Lower lobe of right lung (tissue), 2 donors: ENCODE measurements at places on chromosomes 7 and 10. TPM values are rescaled to one million over a fixed set of nuclear protein-coding genes. Genes with fewer than 3 reads are reported as not detected.

GRCh38 chr10:132292287-132293200 is 15.2 kb downstream of the STK32C start:
- peak; percentile 34 for DNase-seq

The LMTK2 gene
- 24.5 TPM for total RNA-seq

GRCh38 chr7:148763622-148764021 is 64.9 kb downstream of the CUL1 start:
- DNase-seq: no peak

The SAP25 gene
- 10.6 TPM for total RNA-seq

The ACSM6 gene
- not detected for total RNA-seq
